ENCODE measurements at places on chromosomes 5 and 9. TPM values are rescaled to one million over a fixed set of nuclear protein-coding genes. Genes with fewer than 3 reads are reported as not detected.

The TLR4 gene
- 6.7 TPM for total RNA-seq

DNA sequence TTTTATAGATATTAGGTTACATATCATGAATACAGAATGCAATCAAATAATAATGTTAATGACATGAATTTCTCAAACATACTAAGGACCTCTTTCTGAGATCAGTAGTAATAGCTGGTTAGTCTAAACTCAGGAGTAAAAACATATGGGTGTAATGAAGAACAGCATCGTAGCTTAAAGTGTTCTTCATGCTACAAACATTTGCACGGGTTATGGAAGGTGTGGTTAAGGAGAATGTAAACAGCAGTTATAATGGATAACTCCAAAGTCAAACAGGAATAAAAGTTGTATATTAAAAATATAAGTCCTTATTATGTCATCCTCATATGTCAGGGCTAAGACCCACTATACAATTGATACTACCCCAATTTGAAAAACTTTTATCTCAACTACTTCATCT, 112.5 kb downstream of the RICTOR start:
- DNase-seq: no peak

DNA sequence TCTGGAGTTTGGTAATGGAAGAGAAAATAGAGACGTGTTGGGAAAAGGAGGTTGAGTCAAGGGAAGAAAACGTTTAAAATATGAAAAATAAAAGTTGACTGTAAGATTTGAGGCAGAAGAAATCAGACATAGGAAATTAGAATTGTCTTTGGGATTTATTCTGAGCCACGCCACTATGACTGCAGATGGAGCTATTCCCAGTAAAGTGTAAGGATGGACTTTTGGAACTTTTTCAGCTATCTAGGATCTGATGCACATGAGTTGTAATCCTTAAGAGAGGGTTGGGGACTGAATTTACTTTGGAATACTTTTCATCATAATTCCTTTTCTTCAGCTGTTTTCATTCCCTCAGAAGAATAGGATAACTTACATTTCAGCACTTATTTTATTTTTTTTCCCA, 336.7 kb downstream of the FAM170A start:
- DNase-seq: no peak

- no peak for DNase-seq
Observed at GRCh38 chr5:129082225-129083136, 12.1 kb upstream of the ISOC1 start.

- no peak for DNase-seq
Observed at GRCh38 chr9:90830977-90831376, 29.4 kb downstream of the SYK start.

Measured in H4 (cell line).